ENCODE measurements at places on chromosomes 3 and 15. TPM values are rescaled to one million over a fixed set of nuclear protein-coding genes. Genes with fewer than 3 reads are reported as not detected.

The ILDR1 gene
- total RNA-seq: not detected

The SNTN gene
- not detected for total RNA-seq

The CHRNB4 gene
- total RNA-seq: not detected

The GOLGA8T gene
- 4.0 TPM for total RNA-seq

The GOLGA6B gene
- not detected for total RNA-seq

The NFKBIZ gene
- 811 TPM for total RNA-seq

The IFT57 gene
- 49.3 TPM for total RNA-seq

The UCN2 gene
- not detected for total RNA-seq

The IGSF10 gene
- total RNA-seq: not detected

The AP3B2 gene
- total RNA-seq: not detected

The RARRES1 gene
- total RNA-seq: not detected

The CGNL1 gene
- not detected for total RNA-seq

The LRTM1 gene
- not detected for total RNA-seq

The LDHAL6B gene
- total RNA-seq: not detected

The SPATA12 gene
- total RNA-seq: not detected

The TWF2 gene
- 52.0 TPM for total RNA-seq

The KCNH8 gene
- 0.10 TPM for total RNA-seq
